ENCODE measurements at places on chromosomes 2 and 18.

GRCh38 chr2:133424876-133425275 is 143.4 kb downstream of the NCKAP5 start:
- DNase-seq = no peak

DNA sequence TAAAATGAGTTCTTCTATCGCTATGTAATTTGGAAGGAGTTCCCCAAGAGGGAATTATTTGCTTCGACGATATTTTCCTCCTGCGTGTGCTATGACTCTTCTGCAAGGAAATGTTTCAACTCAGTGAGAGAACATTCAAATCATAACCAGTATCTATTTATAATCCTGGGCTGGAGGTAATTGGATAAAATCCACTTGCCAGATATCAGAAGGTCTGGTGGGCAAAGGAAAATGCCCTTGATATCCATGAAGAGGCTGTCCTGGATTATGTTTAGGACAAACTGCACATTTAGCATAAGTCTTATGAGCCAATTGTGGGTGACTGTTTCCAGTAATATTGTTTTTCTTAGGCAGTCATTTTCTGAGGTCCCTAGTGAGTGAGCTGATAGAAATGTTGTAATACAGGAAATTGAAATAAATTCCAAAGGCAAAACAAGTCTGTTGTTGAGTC is 17.7 kb downstream of the RPIA start:
- DNase-seq = peak; percentile 35

- no peak for DNase-seq
Observed at GRCh38 chr2:204299766-204300165, 245.5 kb upstream of the PARD3B start.

DNA sequence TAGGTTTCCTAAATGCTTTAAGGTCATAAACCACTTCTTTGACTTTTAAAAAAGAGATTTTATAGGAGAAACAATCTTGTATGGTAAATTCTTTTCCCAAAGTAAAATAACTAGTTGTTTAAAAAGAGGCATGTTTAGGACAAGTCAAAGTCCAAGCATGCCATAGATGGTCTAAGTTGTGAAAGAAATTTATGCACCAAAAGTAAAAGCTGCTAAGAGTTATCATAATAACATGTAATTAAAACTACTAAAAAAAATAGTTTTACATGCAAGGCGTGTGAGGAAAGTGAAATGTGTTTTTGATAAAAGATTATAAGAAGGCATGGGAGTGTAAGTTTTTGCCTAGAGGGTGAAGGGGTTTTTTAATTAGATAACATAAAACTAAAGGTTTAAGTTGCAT is 22.5 kb downstream of the FAM210A start:
- DNase-seq = no peak

DNA sequence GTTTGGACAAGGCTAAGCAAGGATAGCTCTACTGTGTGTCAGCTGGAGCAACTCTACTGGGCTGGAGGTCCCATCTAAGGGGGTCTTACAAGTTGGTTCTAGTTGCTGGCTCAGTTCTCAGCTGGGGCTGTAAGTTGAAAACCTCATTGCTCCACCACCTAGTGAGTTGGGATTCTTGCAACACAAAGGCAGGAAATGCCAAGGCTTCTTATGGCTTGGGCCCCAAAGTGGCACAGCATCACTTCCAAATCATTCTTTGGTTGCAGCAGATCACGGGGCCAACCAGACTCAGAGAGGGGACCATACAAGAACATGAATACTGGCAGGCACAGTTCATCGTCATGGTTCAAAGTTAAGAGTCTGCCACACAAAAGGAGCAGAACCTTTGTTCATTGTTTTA is 332.7 kb downstream of the LRRTM1 start:
- peak; percentile 30 for DNase-seq

GRCh38 chr2:197322724-197323720 is 12.4 kb upstream of the ANKRD44 start:
- DNase-seq = no peak
